Vagina (tissue), 2 donors: ENCODE measurements at places on chromosomes 12 and 14. TPM values are rescaled to one million over a fixed set of nuclear protein-coding genes. Genes with fewer than 3 reads are reported as not detected.

DNA sequence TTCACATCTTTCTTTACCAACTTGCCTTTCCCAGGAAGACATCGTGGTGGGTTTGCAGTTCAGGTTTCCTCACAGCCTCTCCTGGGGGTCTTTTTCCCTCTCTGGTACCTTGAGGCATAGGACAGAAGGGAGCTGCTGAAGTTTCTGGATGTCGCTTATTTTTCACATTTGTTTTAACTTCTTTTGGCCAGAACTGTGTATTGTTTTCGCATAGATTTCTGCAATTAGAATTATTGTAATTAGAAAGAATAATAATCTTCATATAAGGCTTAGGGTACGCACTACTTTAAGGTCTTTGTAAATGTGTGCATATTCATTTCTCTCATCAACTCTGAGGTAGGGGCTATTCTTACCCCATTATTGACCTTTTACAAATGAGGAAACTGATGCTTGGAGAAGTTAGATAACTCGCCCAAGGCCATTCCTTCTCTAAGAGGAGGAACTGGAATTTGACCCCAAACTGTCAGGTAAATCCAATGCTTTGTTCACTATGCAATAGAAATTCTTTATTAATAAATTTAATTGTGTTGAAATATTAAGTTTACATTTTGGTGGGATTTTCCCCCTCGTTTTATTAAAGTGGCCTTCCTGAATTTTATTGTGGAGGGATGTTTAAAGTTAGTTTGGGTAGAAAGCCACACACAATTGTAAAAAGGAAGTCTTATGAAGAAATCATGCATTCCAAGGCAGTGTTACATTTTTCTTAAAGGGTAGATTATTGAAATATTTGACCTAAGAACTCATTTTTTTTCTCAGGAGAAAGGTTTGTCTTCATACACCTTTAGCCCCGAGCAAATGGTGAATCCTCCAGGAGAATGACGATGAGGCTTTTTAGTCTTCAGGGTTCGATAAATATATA lies 12.1 kb upstream of the SLC38A2 start:
- DNase-seq: no peak

DNA sequence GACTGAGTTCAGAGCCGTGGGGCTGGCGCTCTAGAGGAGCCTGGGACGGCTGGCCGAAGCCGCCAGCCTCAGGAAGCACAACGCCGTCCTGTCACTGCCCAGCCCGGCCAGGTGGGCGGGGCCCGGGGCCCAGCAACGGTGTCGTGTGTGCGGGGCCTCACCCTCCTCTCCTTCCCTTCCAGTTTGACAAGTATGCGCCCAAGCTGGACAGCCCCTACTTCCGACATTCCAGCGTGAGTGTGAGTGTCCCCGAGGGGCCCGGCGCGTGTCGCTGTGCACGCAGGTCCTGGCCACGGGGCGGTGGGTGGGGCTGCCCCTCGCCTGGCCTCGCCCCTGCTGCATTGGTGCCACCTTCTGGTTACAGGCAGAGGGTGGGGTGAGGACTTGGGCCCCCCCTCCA lies 38.3 kb downstream of the LRCOL1 start:
- DNase-seq: no peak

DNA sequence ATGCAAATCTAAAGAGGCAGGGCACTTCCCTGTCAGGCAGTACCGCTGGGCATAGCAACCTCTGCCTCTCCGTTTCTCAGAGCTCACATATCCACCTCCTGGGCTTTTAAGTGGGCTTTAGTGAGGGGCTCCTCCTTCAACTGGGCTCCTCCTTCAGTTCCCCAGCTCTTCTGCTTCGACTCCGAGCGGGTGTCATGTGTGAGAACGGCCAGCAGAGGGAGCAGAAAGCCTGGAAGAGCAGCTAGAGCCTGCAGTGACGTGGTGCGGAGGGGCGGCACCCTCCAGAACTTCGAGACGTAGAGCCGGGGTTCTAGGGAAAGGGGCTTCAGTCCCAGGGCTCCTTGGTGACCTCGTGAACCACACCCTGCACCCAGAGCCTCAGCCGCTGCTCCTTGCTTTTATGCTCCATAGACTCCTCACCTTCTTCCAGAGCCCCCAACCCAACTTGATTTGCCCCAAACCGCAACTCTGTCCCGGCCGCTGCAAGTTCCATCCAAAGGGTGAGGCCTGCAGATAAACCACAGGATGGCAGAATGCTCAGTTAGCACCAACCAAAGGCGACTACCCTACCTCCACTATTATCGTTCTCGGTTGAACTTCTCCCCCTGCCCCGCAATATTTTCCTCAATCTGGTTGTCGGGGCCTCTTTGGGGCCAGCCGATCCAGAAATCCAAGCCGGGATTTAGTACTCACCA lies 383 bp upstream of the GLI1 start:
- DNase-seq: no peak

The IL25 gene
- not detected for total RNA-seq

The DUSP16 gene
- 30.9 TPM for total RNA-seq

DNA sequence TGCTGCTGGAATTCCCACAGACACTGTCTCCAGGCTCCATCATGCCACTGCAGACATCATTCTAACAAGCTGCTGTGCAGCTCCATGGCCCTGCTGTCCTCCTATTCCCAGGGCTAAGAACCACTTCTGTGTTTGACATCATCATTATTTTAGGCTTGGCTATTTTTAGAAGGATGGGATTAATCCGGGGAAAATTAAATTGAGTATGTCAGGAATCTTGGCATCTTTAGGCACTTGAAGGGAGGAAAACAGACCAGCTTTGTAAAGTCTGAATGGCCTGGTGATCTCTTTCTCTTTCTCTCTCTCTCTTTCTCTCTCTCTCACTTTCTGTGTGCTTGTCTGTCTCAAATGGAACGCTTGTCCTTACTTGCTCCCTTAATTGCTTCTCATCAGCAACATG lies 568.3 kb upstream of the FLRT2 start:
- no peak for DNase-seq

The HOTAIR gene
- not detected for total RNA-seq

DNA sequence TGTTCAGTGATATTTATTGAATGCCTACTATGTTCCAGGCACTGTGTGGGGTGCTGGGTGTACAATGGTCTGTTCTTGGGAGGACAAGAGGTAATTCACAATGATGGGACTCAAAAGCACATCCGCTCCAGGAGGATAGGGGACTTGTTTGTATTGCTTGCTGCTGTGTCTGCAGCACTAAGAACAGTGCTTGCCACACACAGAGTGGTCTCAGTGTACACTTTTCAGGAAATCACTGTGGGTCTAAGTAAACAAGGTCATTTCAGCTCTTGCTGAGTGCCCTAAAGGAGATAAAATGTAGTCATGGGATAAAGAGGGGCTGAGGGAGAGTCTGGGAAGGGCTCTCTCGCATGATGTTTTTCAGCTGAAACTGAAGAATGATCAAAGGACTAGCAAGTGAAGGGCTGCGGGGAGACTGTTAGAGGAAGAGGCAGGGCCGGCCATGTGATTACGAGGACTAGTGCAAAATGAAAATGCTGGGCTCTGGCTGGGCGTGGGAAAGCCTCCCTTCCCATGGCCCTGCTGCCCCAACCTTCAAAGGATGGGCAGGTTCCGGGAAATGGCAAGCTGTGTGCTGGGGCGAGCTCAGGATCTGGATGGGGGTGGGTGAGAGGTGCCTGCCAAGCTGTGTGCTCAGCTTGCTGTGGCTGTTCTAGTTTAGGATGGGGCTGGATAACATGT lies 39.1 kb downstream of the ADCK1 start:
- no peak for DNase-seq

The APOF gene
- total RNA-seq: not detected

DNA sequence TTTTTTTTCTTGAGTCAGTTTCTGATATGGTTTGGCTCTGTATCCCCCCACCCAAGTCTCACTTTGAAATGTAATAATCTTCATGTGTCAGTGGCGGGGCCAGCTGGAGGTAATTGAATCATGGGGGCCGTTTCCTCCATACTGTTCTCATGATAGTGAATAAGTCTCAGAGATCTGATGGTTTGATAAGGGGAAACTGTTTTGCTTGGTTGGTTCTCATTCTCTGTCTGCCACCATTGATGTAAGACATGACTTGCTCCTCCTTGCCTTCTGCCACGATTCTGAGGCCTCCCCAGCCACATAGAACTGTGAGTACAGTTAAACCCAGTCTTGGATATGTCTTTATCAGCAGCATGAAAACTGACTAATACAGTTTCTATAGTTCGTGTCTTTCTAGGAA lies 42.9 kb downstream of the WNK1 start:
- no peak for DNase-seq
